Motor neuron (in vitro differentiated cells): ENCODE measurements at places on chromosomes 7 and 10.

- ATAC-seq, result peak; percentile 53
Measured at GRCh38 chr7:26459540-26460193, 168.0 kb downstream of the SNX10 start.

GRCh38 chr10:21604651-21605050 is 70.6 kb downstream of the MLLT10 start:
- ATAC-seq, result no peak

DNA sequence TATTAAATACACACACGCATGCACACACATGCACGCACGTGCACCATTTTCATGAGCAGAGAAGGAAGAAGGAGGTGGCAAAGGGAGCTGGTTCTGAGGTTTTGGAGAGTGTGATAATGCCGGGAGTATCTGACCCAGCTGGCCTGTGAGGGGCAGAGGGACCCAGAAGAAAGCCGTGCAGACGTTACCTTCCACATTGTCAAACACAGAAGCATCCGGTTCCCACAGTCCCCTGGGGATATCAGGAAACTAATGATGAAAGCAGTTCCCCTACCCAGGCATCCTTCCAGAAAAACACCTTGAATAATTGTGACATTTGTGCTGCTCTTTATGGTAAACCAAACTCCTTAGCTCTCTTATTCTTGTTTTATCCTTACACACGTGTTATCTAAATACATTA is 85.7 kb upstream of the FAM180A start:
- ATAC-seq, result peak; percentile 70

GRCh38 chr10:97144297-97144696 is 41.5 kb downstream of the SLIT1 start:
- no peak for ATAC-seq

GRCh38 chr7:6205971-6206660 is 66.3 kb downstream of the CYTH3 start:
- no peak for ATAC-seq

GRCh38 chr7:111018960-111019736 is 71.8 kb upstream of the LRRN3 start:
- no peak for ATAC-seq

DNA sequence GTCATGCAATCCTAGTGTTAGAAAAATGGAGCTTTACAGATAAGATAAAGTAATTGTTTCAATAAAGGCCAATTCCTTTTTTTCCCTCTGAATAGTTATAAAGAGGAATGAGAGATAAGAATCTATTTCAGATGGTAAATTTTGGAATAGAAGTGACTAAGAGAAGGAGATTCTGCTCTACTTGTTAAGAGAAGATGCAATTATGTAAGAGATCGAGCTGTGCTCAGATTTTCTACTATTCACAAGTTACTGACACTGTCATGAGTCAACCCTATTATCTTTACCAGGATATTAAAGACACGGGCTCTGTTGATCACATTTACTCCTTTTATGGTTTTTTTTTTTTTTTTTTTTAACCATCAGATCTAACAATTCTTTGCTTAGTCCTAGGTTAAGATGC is 511.3 kb downstream of the ARL4A start:
- ATAC-seq, result no peak

DNA sequence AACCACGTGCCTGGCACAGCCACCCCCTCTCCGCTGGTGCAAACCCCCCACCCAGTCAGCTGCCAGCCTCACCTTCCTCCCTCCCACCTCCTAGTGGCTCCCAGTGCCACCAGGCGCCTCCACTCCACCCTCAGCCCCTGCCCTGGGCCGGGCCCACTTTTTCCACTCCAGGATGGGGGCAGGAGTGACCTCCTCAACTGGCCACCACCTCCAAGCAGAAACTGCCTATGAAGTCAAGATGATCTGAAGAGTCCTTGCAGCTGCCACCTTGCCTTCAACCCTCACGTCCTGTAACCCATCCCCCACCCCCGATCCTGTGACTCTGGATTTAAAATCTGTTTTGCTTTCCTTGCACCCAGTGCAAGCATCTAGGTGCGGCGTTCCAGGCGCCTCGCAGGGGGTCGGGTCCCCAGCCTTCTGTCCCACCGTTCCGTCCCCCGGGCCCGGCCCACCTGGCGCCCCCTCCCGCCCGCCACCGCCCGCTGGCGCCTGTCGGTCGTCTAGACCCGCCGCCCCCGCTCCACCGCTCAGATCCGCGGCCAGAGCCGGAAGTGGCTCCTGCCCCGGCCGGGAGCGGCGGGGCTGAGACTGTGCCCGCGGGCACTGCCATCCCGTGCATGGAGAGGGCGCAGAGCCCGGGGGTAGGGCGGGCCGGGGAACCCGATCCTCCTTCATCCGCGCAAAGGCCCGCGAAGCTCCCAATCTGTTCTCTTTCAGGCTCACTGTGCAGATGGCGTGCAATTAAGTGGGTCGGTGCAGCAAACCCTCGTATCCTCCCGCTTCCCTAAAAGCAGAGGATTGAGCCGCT is 51.2 kb upstream of the GTF2I start:
- no peak for ATAC-seq
